HEK293T (cell line): ENCODE measurements at places on chromosomes 7 and 10.

- no peak for DNase-seq
These were observed 78.5 kb upstream of the FRMD4A start for GRCh38 chr10:14409247-14409646.

DNA sequence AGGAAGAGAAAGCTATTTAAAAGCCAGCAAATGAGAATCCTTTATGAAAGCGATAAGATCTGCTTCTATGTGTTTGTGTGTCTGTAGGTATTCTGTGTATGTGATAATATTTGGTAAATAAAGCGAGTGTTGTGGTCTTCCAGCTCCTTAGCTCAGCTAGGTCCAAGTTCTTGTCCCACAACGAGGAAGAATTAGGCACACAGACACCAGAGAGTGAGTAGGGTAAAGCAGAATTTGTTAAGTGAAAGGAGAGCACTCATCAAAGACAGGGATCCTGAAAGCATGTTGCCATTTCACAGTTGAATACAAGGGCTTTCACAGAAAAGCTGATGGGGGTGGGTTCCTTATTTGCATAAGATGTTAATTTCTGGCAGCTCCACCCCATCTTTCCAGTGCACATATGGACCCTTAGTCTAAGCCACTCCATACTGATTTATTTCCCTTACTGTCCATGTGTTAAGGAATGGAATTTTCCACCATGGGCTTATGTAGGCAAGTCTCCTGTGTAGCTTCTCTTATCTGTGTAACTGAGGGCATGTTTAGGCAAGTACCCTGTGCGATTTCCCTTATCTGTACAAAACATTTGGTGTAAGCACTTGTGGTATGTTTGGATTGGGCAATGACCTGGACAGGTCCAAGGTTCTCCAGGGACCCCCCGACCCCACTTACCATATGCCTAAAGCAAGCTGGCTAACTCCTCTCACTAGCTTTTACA lies 165.9 kb upstream of the VIPR2 start:
- no peak for DNase-seq

DNA sequence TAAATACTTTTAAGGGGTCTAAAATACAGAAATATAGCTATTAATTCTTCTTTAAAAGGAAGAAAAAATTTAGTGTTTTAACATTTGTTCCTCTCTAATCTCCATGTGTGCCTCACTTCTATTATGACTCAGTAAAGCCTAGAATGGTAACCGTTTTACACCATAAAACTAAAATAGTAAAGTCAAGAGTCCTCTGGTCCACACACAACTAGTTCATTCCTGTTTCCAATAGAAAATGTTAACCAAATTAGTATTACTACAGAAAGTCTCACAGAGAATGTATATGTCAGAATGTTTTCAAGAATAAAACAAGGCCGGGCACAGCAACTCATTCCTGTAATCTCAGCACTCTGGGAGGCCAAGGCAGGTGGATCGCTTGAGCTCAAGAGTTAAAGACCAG lies 55.8 kb downstream of the CNOT4 start:
- DNase-seq, result no peak

- DNase-seq, result no peak
These were observed 23.9 kb downstream of the GOLGA7B start for GRCh38 chr10:97873569-97873968.

GRCh38 chr7:6106140-6106904 lies 75.1 kb downstream of the ANKRD61 start:
- DNase-seq, result no peak

DNA sequence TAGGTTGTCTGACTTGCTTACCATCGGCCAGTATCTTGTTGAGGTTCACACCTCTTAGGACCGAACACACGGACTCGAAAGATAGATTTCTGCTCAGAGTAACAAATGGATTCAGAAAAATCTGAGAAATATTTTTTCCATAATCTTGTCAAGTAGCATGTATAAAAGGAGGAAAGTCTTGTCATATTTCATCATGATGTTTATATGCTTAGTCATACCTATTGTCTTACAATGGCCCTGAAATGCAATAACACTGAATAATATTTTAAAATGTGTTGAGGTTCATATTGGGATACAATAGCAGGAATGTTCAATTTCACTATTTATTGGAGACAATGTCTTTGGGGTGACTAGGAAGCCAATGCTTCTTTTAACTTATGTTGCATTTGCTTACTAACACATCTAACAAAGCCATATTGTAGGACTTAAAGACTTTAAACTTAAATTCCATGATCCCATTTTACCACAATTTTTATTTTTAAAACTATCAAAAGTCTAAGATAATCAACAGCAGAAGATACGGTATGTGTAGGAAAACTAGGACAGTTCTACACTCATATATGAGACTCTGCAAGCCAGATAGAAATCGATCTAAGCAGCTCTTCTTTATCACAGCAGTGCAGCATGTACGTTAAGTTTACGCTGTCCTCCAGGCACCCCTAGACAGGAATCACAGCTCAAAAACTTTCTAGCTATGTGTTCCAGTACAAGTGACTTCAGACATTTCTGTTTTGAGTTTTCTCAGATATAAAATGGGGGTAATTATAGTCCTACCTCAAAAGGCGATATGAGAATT lies 135.7 kb upstream of the CAV2 start:
- DNase-seq, result no peak

- DNase-seq, result no peak
These were observed 119.1 kb upstream of the WDR11 start for GRCh38 chr10:120732067-120732466.

DNA sequence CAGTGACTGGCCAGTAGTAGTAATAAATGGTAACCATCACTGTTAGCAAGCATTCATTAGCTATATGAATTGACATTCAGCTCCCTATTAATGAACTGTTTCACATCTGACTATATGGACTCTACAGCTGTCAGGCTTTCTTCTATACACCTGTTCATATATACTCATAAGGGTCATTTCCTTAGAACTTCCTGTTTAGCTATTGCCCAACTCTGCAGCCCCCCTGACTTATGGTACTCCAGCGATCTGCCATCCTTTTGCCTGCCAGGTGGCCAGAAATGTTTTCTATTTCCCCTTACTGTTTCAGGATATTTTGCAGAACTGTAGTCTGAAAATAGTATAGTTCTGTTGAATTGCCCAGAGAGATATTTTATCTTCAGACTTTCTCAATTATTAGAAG lies 56.6 kb downstream of the TASOR2 start:
- no peak for DNase-seq

DNA sequence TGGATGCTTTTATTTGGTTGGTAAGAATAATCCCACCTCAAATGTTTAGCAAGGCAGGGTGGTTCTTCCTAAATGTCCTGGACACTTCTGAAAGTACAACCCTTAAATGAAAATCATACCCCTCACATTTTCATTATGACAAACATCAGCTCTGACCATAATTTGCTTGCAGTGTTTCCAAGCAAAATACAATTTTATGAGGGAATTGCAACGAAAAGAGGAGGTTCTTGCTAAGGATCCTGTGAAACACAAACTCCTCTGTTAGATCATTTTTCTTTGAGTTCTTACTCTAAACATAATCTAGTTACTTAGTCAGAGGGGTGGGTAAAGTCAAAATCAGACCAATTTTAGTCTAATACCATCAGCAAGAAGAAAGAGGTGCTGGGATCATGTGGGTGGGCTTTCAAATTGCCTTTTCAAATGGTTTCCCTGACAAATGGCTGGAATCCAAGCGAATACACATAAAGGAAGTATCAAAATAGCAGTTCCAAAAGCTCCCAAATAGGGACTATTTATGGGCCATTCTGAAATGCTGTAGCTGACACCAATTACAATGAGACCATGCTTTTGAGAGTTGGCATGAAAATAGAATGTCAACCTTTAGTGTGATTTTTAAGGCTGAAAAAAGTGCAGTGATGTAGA lies 164.9 kb upstream of the INHBA start:
- DNase-seq, result no peak

GRCh38 chr10:57696641-57697040 lies 571.1 kb downstream of the IPMK start:
- no peak for DNase-seq

DNA sequence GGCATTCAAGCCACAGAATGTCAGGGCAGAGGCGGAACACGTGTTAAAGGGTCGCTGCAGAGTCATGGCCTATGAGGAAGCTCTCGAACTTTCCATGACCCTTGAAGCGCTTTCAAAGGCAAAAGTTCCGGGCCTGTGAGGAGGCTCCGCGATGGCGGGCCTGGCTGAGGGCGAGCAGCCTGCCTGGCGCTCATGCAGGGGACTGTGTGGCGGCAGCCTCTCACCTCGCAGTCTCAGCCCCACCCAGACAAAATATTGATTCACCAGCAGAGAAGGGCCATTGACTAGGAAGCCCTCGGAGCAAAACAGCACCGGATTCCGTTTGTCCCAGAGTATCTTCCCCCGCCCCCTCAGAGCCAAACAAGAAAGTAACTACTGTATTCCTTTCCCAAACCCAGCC lies 12.8 kb upstream of the CNNM1 start:
- no peak for DNase-seq

DNA sequence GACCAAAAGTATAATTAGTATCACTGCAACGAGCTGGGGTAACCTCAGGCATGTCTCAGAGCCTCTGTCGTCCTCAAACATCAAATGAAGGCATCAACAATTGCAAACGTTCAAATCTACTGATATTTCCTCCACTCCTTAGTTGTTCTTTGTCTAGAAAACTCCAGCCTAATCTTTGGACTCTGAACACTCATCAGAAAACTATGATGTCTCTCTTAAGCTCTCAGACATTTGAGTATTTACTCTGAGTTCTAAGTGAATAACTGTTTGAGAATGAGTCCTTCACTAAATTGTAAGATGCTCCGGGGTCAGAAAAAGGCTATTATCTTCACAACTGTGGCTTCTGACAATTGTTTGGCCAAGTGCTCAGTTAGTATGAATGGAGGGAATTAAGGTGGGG lies 536.4 kb downstream of the NRG3 start:
- no peak for DNase-seq

GRCh38 chr10:29389935-29390334 lies 101.1 kb downstream of the LYZL1 start:
- no peak for DNase-seq

DNA sequence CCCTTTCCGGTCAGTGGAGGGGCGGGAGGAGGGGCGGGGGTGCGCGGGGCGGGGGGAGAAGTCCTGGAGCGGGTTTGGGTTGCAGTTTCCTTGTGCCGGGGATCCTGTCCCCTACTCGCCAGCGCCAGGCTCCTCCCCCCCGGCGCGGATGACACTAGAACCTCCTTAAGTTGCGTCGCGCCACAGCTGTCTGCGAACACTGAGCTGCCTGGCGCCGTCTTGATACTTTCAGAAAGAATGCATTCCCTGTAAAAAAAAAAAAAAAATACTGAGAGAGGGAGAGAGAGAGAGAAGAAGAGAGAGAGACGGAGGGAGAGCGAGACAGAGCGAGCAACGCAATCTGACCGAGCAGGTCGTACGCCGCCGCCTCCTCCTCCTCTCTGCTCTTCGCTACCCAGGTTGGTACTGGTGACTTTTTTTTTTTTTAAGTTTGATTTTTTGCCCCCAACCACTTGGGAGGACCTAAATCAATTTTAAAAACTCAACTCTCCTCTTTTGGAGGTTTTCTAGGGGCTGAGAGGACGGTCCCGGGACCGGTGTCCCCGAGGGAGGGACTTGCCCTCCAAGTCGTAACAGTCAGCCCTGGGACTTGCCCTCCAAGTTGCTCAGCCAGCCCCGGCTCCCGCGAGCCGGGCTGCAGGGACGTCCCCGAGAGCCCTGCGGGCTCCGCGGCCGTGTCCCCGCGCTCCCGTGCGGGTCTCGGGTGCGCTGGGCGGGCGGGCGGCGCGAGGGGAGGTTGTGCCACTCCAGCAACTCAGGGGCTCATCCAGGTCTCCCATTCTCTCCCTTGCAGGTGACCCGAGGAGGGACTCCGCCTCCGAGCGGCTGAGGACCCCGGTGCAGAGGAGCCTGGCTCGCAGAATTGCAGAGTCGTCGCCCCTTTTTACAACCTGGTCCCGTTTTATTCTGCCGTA lies at the start of gene GATA3:
TSS of gene GATA3 (plus strand) at position 195 of the 914 bp plus-strand sequence. CDS start 968 bp downstream, outside the sequence.
- no peak for DNase-seq

DNA sequence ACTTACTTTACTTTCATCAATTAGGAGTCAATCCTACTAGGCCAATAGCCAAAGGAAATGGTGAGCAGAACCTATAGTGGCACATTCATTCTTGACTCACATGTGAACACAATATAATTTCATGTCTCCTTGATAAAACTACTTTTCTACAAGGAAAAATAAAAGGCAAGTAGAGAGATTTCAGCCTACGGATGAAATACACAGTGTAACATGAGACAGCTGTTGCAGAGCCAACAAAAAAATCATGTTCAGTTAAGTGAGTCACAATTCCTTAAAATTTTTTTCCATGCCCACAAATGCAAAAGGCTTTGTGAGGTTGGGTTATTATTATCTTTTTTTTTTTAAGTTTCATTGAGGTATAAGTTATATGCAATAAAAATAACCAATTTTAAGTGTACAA lies 54.8 kb downstream of the GPR141 start:
- DNase-seq, result no peak

DNA sequence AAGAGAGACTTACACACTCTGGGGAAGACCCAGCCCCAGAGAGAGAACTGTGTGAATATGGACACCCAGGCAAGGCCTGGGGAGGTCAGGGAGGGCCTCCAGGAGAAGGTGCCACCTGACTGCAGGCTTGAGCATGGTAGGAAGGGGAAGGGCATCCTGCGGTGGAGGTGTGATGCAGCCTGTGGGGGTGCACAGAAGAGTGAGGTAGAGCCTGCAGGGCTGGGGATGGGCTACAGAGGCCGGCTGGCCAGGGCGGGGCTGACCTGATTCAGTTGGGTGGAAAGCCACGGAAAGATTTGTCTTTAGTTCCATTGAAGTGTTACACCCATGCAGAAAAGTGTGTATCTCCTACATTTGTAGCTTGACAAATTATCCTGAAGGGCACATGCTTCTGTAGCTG lies 47.6 kb downstream of the ZMIZ1 start:
- DNase-seq, result no peak

- DNase-seq, result no peak
These were observed 39.2 kb downstream of the CAMK2B start for GRCh38 chr7:44286182-44286617.
